Astrocyte (in vitro differentiated cells and primary cell): ENCODE measurements at places on chromosomes 3 and 15.

GRCh38 chr15:75666823-75667501 is 19.2 kb downstream of the SNX33 start:
- H3K4me1 ChIP-seq = peaks cover 42% of the 10 kb centered on the region
- H3K27me3 ChIP-seq = no peaks in the 10 kb centered on the region
- H3K36me3 ChIP-seq = no peaks in the 10 kb centered on the region
- peak; percentile 99 for DNase-seq

DNA sequence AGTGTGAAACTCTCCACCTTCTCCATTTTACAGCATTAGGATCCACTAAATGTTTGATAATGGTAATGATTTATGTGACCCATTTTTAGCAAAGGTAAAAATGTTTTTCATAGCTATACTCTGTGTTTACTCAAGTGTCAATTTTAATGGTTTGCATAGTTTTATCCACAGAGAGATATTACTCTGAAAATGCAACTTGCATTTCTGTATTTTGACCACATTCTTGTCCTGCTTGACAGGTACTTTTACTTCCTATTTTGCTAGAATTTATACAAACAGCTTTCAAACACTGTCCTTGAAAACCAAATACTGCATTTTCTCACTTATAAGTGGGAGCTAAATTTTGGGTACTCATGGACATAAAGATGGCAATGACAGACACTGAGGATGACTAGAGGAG is 62.9 kb downstream of the SERPINI1 start:
- H3K36me3 ChIP-seq = no peaks in the 10 kb centered on the region
- no peak for DNase-seq
- H3K4me1 ChIP-seq = no peaks in the 10 kb centered on the region

DNA sequence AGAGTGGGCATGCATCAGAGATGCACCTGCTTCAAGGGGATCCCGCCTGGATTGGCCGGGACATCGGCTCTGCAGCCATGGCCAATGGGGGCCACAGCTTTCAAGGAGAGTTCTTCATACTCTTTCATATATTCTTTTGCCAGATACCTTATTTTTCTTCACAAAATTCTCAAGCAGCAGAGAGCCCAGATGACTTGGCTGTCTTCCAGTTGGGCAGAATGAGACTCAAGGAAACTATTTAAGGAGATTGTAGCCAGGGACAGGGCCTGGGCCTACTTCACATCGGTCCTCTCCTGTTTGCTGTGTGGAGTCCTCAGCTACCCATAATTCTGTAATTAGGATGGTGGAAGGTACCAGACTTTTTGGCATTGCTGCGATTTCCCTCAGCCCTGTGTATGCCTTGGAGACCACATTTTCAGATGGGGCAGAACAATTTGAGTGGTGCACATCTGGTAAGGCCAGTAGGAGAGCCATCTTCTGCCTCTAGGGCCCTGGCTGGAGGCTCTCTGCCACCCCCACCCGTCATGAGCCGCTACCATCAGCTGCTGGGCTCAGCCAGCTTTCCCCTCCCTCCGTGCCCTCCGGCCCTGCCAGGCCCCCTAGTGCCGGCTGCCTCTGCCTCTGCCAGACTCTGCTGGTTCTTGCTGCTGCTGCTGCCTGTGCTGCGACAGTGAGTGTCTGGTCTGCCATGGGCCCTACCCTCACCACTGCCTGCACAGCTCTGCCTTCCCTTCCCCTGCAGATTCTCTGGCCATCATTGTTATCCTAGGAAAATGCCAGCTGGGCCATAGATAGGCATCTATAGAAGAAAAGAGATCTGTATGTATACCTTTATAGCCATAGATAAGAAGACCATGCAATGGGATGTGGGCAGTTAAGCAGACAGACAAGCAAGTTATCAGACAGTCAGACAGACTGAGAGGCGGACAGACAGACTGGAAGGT is 6.7 kb downstream of the PLIN1 start:
- DNase-seq = peak; percentile 25
- peaks cover under 1% of the 10 kb centered on the region for H3K27me3 ChIP-seq
- H3K36me3 ChIP-seq = no peaks in the 10 kb centered on the region
- no peak overlapping the region for H3K27ac ChIP-seq
- no peaks in the 10 kb centered on the region for H3K4me1 ChIP-seq

GRCh38 chr15:66588971-66589370 is 23.2 kb upstream of the LCTL start:
- H3K36me3 ChIP-seq = no peaks in the 10 kb centered on the region
- H3K27ac ChIP-seq = no peak overlapping the region
- H3K4me3 ChIP-seq = no peak overlapping the region
- no peak for DNase-seq
- peaks cover 5% of the 10 kb centered on the region for H3K27me3 ChIP-seq

DNA sequence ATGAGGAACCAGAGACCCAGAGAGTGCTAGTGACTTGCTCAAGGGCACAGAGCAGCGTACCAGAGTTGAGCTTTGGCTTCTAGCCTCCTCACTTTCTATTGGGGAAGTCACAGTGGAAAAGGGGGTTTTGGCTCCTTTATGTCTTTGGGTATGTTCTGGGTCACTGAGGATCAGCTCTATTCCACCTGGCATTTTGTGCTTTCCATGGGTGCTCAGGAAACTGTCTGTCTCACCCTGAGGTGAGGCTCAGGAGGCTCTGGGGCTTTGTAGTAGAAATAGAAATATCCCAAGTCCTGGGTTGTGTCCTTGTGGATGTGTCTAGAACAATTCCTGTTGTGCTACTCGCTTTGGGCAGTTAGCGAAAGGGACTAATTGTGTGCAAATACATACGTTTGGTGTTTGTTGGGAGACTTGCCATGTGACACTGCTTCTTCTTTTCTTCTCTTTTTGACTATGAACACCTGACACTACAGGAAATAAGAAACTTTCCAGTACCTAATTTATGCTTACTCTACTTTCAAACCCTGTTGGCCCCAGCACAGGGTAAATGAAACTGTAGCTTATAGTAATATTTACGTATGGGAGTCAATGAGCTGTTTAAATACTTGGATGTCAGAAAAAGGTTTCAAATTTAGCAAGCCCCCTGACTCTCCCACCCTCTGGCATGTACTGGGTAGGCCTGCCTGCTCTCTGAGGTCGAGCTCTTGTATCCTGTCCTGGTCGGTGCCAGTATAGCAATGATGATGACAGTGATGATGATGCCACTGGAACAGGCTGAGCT is 35.6 kb downstream of the SMAD3 start:
- DNase-seq = no peak
- H3K4me3 ChIP-seq = no peak overlapping the region
- H3K27ac ChIP-seq = peak overlapping the region; percentile 65
- no peaks in the 10 kb centered on the region for H3K27me3 ChIP-seq
- peaks cover 70% of the 10 kb centered on the region for H3K4me1 ChIP-seq
- peaks cover under 1% of the 10 kb centered on the region for H3K36me3 ChIP-seq

DNA sequence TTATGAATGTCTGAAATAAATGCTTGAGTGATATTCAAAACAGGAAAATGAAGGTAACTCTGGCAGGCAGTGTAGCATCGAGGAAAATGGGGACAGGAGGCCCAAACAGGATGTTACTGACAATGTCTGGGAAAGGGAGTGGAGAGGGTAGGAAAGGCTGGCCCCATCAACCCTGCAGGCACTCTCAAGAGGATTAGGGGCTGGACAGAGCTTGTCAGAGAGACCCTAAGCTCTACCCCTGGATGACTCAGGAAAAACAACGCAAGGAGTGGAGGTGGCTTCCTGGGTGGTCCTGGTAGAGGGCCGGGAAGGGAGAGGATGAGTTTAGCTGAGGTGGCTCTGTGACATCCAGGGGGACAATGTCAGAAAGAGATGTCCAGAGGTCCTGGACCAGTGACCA is 106.0 kb downstream of the RYK start:
- no peak overlapping the region for H3K27ac ChIP-seq
- H3K27me3 ChIP-seq = no peaks in the 10 kb centered on the region
- H3K4me3 ChIP-seq = no peak overlapping the region
- peaks cover 3% of the 10 kb centered on the region for H3K36me3 ChIP-seq

GRCh38 chr3:66394753-66395249 is 106.0 kb downstream of the LRIG1 start:
- peaks cover 14% of the 10 kb centered on the region for H3K36me3 ChIP-seq
- peak overlapping the region; percentile 65 for H3K27ac ChIP-seq
- H3K4me3 ChIP-seq = no peak overlapping the region
- peak; percentile 91 for DNase-seq
- H3K4me1 ChIP-seq = peaks cover 32% of the 10 kb centered on the region

DNA sequence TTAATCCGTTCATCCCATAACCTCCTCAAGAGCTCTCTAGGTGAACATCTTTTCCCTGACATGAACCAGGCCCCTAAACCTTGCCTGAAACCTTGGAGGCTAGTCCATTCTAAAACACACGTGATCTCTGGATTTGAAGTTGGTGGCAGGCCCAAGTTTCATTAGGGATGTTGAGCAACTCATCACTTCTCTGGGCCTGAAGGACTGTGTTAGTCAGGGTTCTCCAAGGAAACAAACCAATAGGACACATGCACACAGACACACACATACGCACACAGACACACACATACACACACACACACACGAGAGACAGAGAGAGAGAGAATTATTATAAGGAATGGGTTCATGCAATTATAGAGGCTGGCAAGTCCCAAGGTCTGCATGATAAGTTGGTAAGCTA is 31.9 kb downstream of the ACAN start:
- DNase-seq = no peak
- no peak overlapping the region for H3K4me3 ChIP-seq
- H3K27me3 ChIP-seq = no peaks in the 10 kb centered on the region

DNA sequence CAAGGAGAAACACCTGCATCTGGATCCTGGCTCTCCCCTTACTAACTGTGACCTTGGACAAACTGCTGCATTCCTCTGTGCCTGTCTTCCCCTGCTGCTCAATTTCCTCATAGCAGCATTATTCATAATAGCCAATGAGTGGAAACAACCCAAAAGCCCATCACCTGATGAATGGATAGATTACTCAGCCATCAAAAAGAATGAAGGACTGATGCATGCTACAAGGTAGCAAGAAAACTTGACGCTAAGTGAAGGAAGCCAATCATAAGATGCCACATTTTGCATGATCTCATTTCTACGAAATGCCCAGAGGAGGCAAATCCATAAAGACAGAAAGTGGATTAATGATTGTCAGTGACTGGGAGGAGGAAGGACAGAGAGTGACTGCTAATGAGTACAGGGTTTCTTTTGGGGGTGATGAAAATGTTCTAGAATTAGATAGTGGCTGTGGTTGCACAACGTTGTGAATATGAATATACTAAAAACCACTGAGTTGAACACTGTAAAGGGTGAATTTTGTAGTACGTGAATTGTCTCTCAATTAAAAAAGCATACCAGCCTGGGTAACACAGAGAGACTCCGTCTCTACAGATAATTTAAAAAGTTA is 11.2 kb downstream of the IGDCC4 start:
- no peaks in the 10 kb centered on the region for H3K27me3 ChIP-seq
- peak; percentile 45 for DNase-seq

GRCh38 chr15:74381481-74381880 is 14.0 kb upstream of the CYP11A1 start:
- H3K4me1 ChIP-seq = peaks cover 46% of the 10 kb centered on the region
- H3K27me3 ChIP-seq = no peaks in the 10 kb centered on the region
- no peak for DNase-seq
- no peaks in the 10 kb centered on the region for H3K36me3 ChIP-seq
- H3K4me3 ChIP-seq = no peak overlapping the region
- peak overlapping the region; percentile 50 for H3K27ac ChIP-seq

DNA sequence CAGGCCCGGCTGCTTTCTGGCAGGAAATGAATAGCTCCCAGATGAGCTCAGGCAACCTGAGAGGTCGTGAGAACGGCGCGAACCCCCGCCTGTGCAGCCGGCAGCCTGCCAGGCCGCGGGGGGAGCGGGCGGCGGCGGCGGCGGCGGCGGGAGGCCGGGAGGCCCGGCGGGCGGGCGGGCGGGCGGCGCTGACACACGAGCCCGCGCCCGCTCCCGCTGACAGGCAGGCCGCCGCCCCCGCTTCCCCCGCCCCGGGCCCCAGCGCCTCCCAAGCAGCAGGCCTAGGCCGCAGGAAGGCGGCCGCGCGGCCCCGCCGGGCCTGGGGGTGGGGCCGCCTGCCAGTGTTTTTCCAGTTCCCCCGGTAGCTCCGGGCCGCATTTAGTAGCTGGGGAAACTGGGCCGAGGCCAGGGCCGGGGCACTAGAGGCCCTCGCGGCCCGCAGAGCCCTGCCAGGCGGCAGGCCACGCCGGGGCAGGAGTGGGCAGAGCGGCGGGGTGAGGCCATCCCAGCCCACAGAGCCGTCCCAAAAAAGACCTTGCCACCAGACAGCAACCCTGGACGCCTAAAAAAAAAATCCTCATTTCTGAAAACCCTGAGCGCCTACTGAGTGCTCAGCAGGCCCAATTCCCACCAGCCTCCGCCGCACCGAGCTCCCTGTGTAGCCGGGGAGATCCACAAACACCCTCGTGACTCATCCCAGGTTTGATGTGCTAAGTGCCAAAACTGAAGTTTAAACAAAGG is 5.6 kb downstream of the HES1 start:
- peaks cover 39% of the 10 kb centered on the region for H3K4me1 ChIP-seq
- H3K27ac ChIP-seq = peak overlapping the region; percentile 98
- DNase-seq = peak; percentile 92
- no peaks in the 10 kb centered on the region for H3K36me3 ChIP-seq
- H3K27me3 ChIP-seq = no peaks in the 10 kb centered on the region
- peak overlapping the region; percentile 26 for H3K4me3 ChIP-seq

DNA sequence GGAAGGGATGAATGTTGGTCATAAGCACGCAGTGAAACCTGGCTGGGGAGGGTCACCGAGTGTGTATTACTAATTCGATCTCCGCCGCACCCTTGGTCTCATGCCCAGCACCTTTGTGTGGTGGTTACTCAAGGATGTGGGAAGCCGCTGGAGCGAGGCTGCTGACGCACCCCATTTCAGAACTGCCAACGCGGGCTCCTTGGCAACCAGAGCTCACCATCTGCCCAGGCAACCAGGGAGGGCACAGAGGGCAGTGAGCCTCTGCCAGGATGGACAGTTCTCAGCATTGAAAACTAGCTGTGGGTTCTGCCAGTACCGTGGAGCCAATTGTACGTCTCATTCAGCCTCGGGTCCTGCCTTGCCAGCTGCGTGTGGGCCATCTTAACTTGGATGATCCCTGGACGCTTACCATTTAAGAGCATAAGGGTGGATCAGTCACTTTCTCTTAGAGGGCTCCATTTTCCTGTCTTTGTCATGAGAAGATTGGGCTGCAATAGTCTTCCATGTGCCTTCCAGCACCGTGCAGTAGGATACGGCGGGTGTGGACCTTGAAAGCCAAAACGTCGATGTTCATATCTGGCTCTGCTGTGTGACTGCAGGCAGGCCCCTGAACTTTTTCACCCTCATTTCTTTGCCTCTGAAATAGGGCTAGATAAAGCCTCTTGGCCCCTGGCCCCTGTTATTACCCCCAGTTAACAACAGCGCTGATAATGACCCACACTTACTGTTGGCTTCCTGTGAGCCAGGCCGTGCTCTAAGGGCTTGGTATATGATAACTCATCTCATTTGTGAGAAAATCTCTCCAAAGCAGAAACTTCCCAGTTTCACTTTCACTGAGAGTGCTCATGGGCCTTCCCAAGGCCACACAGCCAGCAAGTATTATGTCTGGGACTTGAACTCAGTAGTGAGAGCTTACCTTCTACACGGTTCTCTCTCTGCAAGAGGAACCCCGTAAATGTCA is 238.8 kb downstream of the OPA1 start:
- peak; percentile 97 for DNase-seq
- no peaks in the 10 kb centered on the region for H3K36me3 ChIP-seq
- peaks cover 27% of the 10 kb centered on the region for H3K27me3 ChIP-seq
- H3K4me3 ChIP-seq = no peak overlapping the region
- H3K4me1 ChIP-seq = peaks cover 13% of the 10 kb centered on the region

- H3K27me3 ChIP-seq = no peaks in the 10 kb centered on the region
- H3K4me1 ChIP-seq = no peaks in the 10 kb centered on the region
- H3K27ac ChIP-seq = no peak overlapping the region
These were observed 88.7 kb downstream of the GPR156 start for GRCh38 chr3:120196333-120196732.
